GM12865 (cell line): ENCODE measurements at places on chromosomes 5 and 9.
A peak's percentile ranks its signal among the peaks of the same experiment; 100 is the strongest.

GRCh38 chr5:2491846-2492245, 259.6 kb downstream of the IRX2 start:
- DNase-seq = no peak

DNA sequence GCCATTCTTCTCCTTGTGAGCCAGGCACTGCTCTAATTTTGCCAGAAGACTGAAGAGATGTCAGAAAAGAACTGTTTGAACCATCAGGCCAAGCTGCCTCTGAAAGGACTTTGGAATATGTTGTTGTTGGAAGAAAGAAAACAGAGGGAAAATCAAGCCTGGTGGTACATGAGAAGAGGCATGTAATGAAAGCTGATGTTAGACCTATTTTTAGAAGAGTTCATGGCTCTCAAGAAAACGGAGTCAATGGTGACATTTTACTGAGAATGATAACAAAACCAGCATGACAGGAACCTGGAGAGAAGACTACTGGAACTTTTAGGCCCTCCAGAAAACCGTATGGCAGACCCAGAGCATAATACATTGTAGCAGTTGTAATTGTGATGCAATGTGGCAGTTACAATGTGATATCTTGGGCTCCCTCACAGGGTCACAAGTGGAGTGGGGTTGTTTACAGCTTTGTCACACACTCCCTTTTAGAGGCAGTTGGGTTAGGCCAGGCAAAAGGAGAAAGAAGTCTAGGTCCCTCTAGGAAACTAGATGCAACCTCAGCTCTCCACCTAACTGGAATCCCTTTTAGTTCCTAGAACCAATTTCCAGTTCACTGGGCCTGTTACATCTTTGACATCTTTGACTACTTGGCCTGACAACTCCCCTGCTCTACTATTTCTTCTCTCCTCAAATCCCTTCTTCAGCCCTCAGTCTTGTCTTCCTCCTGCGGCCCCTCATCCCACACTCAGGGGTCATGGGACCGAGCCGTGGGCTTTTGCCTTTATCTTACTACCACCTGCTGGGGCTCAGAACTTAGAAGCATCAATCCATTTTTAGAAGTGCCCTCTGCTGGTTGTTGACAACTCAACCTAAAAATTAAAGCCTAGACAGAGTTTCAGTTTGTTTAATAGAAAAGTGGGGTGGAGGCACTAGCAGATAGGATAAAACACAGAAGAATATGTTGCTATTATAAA, 61.2 kb upstream of the JAK2 start:
- DNase-seq = peak; percentile 63

DNA sequence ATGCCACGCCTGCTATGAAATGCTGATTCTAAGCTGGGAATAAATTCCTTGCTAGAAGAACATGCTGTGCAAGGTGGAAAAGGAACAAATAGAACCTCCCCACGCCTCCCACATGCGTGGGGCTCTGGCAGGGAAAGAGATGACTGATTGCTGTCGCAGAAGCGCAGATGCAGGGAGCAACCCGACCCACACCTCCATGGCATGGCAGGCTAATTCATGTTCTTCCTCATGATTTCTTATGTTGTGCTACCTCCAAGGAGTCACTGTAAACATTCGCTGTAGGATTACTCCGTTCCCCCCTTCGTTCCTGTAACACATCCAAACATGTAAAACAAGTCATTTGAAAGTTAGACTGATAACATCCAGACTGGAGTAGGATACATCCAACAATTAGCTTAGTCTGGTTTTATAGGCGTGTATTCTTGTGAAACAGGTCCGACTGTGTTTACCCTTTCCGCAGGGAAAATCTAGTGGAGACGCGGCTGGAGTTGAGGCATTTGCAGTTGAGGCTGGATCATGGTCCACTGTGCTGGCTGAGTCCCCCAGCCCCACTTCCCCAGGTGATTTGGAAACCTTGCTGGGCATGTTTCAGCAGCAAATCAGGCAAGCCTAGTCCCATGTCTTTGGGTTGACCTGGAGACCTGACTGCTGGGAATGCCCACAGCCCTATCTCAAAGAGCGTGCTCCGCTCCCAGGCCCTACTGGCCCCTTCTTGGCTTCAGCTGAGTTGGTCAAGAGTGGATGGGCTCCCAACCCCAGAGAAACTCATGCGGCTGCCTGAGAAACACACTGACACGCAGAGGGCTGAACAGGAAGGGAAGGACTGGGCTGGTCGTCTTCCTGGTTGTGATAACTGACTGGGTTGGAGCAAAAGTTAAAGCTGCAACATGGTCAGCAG, 24.8 kb upstream of the ANKRD33B start:
- no peak for DNase-seq

GRCh38 chr5:142186857-142187594, 78.4 kb downstream of the NDFIP1 start:
- no peak for DNase-seq

DNA sequence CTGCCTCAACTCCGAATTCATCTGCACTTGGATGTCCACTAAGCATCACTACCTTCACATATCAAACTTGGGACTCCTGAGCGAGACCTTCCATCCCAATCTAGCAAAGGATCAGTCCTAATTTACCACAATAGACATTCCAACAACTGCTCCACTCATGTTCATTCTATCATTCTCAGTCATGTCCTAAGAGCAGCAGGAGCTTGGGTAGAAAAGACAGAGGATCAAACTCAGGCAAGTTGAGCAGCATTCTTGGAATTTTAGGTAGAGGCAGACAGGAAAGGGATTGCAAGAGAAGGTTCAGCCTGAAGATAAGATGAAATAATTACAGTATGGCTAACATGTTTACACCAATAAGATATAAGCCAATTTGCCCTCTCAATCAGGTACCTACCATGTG, 51.7 kb downstream of the AUH start:
- no peak for DNase-seq

- no peak for DNase-seq
Observed at GRCh38 chr9:19101203-19101602, 1.5 kb downstream of the HAUS6 start.

DNA sequence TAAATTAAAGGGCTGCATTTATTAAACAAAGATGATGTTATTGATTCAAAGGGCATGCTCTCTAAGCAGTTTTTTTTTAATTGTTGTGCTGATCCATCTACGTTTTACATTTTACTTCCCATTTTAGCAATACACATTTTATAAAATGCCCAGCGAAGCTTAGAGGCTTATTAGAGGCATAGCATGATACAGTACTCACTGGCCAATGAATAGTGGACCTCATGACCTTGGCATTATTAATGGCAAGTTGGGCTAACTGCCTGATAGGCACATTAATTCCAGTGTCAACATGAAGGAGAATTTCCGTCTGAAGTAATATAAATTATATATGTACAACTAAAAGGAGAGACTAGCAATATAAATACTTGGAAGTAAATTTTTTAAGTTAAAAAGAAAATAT, 837.2 kb downstream of the EFNA5 start:
- DNase-seq = no peak

- no peak for DNase-seq
Observed at GRCh38 chr5:67363963-67364362, 167.4 kb upstream of the CD180 start.

- DNase-seq = no peak
Observed at GRCh38 chr5:152634586-152634985, 229.5 kb upstream of the NMUR2 start.

DNA sequence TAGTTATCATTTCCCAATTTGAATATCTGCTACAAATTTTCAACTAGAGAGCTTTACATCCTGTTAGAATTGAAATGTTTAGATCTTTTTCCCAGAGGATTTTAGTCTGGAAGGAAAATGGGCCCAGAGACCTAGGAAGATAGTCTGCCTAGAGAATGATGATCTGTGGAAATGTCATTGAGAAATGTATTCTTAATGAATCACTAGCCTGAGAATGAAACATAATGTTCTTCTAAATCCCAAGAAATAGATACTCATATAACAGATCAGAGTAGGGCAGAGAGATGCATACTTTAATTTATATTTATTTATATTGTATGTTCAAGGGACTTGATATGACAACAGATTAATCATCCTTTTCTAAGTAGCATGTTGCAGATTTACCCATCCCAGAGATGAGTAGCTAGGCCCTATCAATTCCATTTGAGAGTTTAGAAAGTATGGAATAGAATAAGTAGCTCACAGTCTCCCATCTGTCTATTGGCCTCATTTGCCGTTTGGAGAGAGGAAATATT, 25.1 kb upstream of the SLC44A1 start:
- no peak for DNase-seq

DNA sequence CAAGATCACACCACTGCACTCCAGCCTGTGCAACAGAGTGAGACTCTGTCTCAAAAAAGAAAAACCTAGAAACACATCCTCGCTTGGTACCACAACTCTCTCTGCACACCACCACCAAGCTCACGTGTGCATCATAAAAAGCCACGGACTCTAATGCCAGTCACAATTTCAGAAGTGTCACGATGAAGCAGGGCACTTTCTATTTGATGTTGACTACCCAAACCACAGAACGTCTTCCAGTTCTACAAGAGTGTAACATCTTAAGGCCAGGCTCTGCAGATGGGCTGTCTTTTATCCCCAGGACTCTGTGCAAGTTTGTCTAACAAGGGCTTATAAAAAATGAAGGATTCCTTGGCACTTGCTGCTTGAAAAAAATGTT, 22.9 kb downstream of the GFPT2 start:
- DNase-seq = no peak
